ENCODE measurements at places on chromosomes 13 and 19. TPM values are rescaled to one million over a fixed set of nuclear protein-coding genes. Genes with fewer than 3 reads are reported as not detected.

Gene KLK4
- total RNA-seq, result not detected

Gene ZNF83
- 145 TPM for total RNA-seq

GRCh38 chr13:100460266-100460665 lies 128.3 kb downstream of the GGACT start:
- no peak for DNase-seq

Gene CEACAM3
- total RNA-seq, result not detected

DNA sequence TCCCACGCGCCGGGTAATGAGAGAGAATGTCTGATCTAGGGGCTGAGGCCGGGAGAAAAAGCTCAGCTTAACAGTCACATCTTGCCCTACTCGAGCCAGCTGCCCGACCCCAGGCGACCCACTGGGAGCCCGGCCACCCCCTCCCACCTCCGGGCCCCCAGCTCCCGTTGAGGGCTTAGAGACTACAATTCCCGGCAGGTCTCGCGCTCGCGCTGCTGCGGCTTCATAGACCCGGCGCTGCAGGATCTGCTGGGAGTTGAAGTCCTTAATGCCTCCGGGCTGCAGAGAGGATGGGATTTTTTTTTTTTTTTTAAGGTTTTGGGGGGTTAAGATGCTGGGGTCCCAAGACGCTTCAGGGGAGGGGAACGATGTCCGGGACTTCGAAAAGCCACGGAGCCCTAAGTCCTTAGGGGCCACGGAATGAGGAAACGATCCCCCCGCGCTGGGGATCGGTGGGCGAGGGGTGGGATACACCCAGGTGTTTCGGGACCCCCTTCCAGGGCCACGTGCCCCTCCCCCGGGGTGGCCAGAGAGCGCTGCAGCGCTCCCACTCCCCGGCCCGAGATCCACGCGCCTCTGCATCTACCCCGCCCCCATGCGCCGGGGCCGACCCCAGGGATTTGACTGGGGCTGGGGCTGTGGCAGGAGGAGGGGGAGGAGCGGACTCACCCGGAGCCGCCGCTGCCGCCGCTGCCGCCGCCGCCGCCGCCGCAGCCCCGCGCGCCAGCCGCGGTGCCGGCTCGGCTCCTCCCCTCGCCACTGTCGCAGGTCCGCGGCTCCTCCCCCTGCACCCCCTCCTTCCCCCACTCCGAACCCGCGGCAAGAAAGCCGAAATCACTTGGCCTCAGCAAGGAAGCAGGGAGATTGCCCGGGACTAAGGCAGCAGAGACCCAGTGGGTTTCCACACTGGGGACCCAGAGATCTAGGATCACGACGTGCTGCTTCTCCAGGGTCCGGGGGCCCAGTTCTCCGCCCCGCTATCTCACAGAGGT lies at the start of gene SYT3:
Gene SYT3 (minus strand): TSS at position 761 of the 992 bp plus-strand sequence. CDS start 2,470 bp downstream, outside the sequence.
- peak; percentile 40 for DNase-seq

GRCh38 chr13:36571444-36571843 lies 102.4 kb upstream of the SERTM1 start:
- no peak for DNase-seq

DNA sequence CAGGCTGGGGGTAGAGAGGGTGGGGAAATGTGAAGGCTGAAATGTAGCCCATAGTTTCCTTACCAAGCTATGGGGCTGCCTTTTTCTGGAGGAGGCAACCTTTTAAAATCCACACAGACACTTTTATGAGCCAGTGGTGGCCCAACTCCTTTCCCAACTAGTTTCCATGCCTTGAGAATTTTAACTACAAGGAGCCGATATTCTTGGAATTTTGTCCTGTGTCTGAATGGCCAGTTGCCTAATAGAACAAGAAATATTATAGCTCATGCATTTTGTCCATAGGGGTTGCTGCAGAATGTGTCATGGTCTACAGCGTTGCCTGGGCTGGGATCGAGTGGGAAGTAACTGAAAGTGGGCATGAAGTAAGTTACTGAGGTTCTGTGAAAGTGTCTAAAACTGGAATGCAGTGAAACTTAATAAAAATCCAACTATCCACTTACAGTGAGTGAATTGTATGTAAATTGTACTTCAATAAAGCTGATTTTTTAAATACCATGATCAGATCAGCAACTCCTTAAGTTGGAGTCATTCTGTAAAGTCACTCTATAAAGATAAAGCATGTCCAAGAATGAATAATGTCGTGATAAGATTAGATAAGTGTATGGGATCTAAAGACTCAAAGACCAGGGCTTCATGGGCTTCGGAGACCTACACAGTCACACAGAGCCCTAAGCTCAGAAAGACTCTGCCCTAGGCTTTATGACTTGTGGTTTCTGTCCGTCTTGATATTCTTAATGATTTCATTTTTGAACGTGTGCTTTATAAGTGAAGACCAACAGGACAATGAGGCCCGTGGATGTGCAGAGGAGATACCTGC lies 122.6 kb upstream of the FNDC3A start:
- DNase-seq, result no peak

Gene ZNF524
- 7.4 TPM for total RNA-seq

DNA sequence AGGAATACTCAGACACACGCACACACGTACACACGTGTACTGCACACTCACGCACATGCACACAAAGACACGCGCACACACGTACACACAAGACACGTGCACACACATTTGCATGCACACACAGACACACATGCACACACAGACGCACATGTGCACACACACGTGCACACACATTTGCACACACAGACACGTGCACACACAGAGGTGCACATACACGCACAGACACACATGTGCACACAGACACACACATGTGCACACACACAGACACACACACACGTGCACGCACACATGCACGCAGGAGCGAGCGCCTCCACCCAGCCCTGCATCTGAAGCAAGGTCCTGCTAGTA lies 81.1 kb downstream of the GADD45B start:
- DNase-seq, result no peak

Gene GPR12
- total RNA-seq, result not detected

Gene CEACAM1
- total RNA-seq, result 1.4 TPM

DNA sequence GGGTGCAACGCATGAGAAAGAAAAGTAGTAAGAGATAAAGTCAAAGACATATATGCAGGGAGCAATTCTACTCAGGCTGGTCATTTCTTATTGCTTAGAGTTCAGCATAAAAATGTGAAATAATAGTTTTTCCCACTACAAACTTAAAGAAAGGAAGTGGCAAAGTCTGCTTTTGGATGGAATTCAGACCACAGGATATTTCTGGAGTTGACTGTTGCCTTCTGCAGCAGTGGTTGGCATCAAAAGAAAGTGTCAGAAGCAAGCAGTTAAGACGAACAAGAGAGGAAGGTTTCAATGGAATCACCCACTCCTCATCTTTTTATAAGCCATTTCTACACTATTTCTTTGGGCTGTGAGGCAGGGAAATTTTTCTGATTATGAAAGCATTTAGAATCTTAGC lies 36.2 kb upstream of the TRPC4 start:
- no peak for DNase-seq

- DNase-seq, result no peak
Measured at GRCh38 chr13:33480561-33480960, 195.0 kb upstream of the STARD13 start.

GRCh38 chr13:31236211-31236786 lies 36.5 kb downstream of the B3GLCT start:
- DNase-seq, result no peak

GRCh38 chr19:33219261-33219815 lies 6.3 kb downstream of the SLC7A10 start:
- no peak for DNase-seq

GRCh38 chr13:29436291-29436690 lies 159.2 kb downstream of the SLC7A1 start:
- no peak for DNase-seq

Gene NOVA2
- 0.51 TPM for total RNA-seq

Gene SHFL
- 33.0 TPM for total RNA-seq

DNA sequence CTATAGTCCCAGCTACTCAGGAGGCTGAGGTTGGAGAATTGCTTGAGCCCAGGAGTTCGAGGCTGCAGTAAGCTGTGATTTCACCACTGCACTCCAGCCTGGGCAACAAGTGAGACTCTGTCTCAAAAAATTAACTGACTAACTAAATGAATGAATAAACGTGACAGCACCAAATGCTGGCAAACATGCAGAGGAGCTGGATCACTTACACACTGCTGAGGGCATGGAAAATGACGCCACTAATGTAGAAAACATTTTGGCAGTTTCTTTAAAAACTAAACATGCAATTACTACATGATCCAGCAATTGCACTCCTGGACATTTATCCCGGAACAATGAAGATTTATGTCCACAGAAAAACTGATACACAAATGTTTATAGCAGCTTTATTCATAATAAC lies 31.3 kb upstream of the GTF3A start:
- DNase-seq, result no peak

- DNase-seq, result no peak
Measured at GRCh38 chr13:87376081-87376480, 295.1 kb upstream of the SLITRK5 start.

DNA sequence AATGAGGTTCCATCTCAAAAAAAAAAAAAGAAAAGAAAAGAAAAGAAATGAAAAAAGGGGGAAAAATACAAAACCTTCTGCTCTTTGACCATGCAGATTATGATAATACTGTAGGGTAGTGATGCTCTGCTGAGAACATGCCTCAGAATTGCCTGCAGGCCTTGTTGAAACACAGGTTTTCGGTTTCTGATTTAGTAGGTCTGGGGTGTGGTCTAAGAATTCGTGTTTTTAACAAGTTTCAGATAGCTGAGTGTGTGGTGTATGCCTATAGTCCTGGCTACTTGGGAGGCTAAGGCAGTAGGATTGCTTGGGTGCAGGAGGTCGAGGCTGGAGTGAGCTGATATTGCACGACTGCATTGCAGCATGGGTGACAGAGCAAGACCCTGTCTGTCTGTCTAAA lies 14.9 kb upstream of the CYP2B6 start:
- DNase-seq, result no peak

Gene FBN3
- 115 TPM for total RNA-seq

DNA sequence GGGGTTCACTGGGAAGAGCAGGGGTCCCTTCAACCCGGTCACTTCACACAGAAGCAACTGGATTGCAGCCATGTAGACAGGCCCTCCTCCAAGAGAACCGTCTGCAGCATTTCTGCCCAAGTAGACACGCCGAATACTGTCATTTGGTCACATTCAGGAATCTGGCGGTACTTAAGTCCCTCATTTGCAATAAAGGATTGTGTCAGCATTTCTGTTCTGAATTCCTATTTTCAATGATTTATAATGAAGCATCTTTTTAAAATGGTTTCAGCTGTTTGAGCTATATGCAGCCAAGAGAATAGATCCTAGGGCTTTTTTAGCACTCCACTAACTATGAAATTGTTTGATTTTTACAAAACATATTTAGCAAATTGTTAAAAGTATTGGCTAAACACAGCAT lies 143.5 kb upstream of the SOX1 start:
- DNase-seq, result no peak

DNA sequence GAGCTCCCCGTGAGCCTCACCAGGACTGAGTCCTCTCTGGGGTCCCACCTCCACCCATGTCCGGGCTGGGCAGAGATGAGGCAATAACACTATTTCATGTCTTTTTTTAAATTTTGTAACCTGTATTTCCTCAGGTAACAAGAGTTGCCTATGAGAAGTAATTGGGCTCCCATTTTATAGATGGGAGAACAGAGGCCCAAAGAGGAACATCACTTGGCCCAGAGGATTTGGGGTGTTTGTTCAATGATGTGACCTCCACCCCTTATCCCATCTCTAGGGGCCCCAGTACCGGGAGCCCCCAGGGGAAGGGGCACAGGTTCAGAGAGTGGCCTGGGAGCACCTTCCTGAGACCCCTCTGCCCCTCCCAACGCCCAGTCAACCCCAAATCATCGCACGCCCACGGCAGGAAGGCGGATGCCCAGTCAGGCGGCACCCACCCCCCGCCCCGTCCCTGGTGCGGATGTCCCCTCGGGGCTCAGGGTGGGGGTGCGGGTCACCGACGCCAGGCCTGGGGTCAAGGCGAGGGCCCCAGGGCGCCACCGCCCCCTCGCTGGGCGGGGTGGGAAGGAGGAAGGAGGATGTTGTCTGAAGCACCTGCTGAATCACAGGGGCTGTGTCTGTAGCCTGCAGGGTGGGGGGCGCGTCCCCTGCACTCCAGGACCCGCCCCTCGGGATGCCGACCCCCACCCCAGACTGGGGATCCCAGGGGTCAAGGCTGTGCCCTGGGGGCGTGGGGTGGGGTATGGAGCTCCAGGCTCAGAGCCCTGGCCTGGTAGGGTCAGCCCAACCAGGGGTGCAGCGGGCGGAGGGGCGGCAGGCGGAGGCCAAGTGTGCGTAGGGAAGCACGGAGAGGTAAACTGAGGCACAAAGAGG lies 9.0 kb upstream of the CIRBP start:
- no peak for DNase-seq

DNA sequence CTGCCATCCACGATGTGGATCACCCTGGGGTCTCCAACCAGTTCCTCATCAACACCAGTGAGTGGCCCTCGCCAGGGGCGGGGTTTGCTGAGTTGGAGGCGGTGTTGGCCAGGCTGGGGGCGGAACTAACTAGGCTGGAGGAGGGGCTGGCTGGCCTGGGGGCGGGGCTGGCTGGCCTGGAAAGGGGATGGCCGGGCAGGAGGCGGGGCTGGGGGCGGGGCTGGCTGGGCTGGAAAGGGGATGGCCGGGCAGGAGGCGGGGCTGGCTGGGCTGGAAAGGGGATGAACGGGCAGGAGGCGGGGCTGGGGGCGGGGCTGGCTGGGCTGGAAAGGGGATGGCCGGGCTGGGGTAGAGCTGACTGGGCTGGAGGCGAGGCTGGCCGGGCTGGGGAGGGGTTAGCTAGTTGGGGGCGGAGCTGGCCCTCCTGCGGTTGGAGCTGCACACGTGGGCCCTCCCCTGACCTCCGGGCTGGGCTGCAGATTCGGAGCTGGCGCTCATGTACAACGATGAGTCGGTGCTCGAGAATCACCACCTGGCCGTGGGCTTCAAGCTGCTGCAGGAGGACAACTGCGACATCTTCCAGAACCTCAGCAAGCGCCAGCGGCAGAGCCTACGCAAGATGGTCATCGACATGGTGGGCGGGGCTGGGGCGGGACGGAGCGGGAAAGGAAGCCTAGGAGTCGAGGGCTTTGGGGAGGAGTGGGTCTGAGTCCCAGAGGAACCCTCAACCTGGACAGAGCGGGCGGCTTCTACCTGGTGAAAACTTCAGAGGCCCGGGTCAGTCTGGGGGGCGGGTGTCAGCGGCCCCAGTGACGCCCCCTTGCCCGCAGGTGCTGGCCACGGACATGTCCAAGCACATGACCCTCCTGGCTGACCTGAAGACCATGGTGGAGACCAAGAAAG lies 41.0 kb downstream of the PDE4A start:
- peak; percentile 94 for DNase-seq

DNA sequence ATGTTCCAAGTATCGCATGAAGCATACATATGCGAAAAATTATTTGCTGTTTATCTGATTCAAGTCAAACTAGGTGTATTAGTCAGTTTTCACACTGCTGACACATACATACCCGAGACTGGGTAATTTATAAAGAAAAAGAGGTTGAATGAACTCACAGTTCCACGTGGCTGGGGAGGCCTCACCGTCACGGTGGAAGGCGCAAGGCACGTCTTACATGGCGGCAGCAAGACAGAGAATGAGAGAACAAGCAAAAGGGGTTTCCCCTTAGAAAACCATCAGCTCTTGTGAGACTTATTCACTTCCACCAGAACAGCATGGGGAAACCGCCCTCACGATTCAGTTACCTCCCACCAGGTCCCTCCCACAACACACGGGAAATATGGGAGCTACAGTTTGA lies 13.0 kb upstream of the PROZ start:
- DNase-seq, result no peak
